ENCODE measurements at places on chromosomes 2 and 18.

DNA sequence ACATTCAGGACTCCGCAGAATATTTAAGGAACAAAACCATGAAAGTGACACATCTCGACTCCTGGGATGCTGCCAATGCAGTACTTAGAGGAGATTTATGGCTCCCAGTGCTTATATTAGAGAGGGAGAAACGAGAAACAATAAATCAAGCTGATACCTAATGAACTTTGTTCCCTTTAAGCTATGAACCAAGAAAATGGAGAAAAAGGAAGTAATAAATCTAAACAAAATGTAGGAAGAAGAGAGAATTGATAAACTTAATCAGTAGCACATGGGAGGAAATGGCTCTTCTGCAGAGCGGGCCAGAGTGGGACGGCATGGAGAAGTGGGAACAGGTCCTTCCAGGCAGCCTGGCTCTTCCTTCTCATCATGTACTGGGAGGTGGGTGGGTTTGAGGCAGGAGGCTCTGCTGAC is 42.7 kb downstream of the NPPC start:
- no peak for DNase-seq

GRCh38 chr2:3545788-3546478 is 12.2 kb downstream of the RNASEH1 start:
- no peak for DNase-seq

DNA sequence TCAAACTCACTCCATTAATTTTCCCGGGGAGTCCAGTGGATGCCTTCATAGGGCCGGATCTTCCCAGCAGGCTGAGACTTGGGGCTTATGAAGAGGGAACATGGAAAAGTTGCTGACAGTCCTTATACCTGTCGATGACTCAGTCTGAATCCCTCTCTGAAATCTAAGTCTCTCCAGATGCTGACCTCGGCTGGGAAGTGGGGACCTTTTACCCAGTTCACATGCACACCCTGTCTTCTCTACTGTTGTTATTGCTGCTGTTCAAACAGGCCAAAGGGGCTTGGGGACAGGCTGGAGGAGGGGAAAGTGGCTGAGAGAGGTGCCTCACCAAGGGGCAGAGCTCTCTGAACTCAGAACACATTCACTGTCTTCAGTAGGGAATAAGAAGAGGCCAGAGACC is 4.1 kb upstream of the TNP1 start:
- no peak for DNase-seq

DNA sequence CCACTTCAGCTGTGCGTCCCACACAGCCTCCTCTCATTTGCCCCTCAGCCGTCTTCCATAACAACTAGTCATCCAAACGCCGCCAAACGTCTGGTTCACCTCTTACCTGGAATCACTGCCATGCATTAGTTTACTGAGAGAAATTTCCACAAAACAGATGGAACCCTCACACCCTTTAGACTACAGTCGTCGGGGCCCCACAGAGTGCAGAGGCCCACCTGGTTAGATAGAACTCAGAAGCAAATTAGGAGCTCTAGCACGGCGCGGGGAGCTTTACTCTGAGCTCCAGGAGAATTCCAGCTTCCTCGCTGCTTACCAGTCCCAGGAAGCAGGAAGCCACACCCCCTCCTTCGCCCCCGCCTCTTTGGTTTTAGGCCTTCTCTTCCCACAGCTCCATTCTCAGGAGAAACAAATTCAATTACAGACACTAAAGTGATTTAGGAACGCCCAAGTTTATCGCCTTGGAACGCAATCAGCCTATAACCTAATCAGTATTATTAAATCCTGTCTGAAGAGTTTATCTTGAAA is 9.4 kb downstream of the RNU2-63P start:
- no peak for DNase-seq

GRCh38 chr2:238864207-238865014 is 16.5 kb downstream of the TWIST2 start:
- DNase-seq = no peak

- DNase-seq = peak; percentile 56
Measured at GRCh38 chr2:72917138-72917876, at the start of gene EMX1. Gene EMX1, plus strand, starts transcription at chr2:72917519. Its CDS starts 334 bp downstream, at chr2:72917853.

DNA sequence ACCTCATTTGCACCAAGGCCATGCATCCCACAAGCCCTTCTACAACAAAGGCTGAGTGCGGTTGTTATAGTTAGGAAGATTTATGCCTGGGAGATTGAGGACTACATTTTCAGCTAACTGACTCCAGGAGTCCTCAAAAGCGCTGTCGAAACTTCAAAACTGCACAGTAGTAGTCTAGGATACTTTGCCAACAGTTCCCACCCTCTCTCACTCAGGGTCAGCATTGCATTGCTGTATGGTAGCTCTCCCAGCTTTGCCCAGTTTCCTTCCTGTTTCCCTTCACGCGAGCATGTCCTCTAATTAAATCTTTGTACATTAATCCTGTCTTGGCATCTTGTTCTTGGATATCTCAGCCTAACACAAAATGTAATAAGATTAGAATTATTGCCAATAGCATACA is 420.6 kb upstream of the UBE2E3 start:
- no peak for DNase-seq

DNA sequence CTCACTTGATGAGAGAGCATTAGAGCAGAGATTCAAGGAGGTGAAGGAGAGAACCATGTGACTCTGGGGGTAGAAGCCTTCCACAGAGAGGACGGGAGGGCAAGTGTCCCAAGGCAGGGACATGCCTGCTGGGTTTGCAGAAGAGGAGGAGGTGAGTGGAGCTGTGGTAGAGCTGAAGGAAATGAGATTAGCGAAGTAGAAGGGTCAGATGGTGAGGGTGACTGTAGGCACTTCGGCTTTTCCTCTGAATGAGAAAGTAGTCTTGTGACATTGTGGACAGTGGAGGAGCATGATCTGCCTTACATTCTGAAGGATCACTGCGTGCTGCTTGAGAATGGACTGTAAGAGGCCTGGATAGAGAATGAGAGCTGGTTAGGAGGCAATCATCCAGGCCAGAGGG is 126.0 kb downstream of the NXPH2 start:
- peak; percentile 27 for DNase-seq

DNA sequence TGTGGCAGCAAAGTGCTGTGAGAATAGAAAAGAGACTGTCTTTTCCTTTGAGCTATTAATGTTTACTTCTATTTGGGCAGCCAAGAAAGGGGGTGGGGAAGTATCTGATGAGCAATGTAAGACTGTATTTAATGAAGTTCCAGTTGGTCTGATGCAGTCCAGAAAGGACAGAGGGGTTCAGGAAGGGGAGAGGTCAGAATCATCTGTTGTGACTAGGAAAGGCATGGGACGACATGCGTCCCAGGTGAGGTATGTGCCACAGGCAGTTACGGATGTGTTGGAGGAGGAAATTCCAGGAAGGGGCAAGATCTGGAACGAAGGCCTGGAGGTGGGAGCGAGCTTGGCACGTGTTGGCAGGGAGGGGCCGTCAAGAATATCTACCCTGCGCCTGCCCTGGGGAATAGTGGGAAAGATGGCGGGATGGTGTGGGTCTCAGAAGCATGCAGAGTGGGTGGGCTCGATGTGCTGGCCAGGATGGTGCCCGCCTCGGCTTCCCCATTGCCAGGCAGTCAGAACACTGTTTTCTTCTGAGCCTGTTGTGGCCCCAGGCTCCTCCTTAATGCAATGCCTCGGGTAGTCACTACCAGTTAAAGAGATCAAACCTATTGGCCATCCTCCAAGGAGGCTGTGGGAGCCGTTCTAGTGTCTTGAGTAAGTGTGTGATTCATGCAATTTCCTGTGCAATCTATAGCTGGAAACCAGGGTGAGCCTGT is 57.8 kb upstream of the TXNDC2 start:
- peak; percentile 96 for DNase-seq

DNA sequence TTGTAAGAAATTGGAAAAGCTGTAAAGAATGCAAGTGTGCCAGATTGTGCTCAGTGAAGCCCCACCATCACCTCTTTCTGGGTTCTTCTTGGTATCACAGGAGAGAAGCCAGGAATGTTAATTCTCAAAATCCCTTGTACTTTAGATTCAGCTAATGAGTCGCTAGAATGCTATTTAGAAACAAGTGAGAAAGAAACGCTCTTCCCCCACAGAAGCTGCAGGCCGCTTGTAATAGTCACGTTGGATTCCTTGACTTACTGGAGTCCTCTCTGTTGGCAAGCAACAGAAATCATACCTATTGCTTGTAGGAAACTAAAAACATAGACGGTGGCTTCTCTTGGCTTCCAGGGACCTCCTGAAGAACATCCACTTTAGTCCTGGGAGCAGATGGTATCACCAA is 375.6 kb upstream of the LRATD1 start:
- DNase-seq = no peak

- DNase-seq = no peak
Measured at GRCh38 chr18:77560341-77560992, 310.8 kb downstream of the GALR1 start.

DNA sequence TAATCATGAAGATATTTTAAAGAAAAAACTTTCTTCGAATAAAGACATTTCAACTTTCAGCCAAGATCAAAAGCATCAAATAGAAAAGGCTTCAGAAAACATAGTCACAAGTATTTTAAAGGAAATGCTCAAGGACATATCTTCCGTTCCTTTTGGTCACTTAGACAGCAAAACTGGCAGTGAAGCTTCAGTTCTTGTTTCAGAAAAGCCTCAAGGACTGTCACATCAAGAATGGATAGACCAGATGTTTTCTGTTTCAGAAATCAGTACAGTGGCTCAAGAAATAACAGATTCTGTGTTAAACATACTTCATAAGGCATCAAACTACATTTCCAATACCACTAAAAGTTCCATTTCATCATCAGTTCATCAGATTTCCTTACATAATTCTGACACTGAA is 51.8 kb downstream of the FSIP2 start:
- no peak for DNase-seq

- DNase-seq = no peak
Measured at GRCh38 chr2:9980520-9980919, 29.0 kb downstream of the GRHL1 start.

- no peak for DNase-seq
Measured at GRCh38 chr2:66649006-66649405, 214.1 kb downstream of the MEIS1 start.

GRCh38 chr2:217218269-217219163 is 358.7 kb upstream of the TNP1 start:
- peak; percentile 93 for DNase-seq

DNA sequence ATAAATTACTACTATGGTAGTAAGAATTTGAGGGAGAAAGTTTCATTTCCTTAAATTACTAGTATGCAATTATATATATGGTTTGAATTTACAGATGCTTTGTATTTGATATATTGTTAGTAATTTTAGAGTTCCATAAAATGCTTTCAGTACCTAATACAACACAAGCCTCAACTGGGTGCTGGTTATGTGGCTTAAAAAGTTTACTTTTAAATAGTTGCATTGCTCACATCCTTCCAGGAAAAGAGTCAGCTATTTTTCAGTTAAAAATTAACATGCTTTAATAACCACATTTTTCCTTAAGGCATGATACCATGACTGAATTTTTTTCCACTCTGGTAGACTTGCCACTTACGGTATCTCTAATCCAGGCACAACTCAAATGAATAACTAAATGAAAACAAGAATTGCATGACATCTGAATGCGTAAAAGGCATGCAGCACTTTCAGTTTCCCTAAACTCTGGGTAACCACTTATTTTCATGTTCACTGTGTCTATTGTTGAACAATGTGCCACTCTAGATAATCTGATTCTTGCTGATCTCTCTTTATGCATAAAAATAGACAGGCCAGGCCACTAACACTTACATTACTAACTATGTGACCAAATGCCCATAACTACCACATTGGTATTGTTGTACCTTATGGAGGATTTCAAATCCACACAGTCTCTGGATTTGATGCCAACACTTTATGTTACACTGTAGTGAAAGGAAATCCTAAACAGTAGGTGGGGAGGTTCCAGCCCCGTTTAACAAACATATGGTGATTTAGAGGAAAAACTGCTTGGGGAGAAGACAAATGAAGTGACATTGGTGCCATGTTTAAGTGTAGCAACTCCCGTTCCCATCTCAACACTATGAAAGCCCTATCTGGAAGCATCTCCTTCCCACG is 35.5 kb upstream of the SLC35F5 start:
- DNase-seq = no peak

DNA sequence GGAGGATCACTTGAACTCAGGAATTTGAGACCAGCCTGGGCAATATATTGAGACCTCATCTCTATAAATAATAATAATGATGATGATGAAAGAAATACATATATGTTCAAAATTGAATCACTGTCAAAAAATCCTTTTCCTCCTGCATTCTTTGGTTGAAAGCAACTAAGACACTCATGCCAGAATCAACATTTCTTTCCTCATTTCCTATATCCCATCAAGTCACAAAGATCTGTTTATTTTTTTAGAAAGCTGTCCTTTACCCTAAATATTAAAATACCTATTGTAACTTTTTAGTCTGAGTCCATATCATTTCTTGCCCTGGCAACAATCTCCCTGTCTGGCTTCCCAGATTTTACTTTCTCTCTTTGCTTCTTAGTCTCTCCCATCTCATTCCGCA is 31.8 kb upstream of the PPP4R3B start:
- no peak for DNase-seq

GRCh38 chr2:221551864-221552263 is 20.2 kb downstream of the EPHA4 start:
- DNase-seq = no peak

GRCh38 chr2:74290066-74290465 is 53.1 kb downstream of the SLC4A5 start:
- no peak for DNase-seq

DNA sequence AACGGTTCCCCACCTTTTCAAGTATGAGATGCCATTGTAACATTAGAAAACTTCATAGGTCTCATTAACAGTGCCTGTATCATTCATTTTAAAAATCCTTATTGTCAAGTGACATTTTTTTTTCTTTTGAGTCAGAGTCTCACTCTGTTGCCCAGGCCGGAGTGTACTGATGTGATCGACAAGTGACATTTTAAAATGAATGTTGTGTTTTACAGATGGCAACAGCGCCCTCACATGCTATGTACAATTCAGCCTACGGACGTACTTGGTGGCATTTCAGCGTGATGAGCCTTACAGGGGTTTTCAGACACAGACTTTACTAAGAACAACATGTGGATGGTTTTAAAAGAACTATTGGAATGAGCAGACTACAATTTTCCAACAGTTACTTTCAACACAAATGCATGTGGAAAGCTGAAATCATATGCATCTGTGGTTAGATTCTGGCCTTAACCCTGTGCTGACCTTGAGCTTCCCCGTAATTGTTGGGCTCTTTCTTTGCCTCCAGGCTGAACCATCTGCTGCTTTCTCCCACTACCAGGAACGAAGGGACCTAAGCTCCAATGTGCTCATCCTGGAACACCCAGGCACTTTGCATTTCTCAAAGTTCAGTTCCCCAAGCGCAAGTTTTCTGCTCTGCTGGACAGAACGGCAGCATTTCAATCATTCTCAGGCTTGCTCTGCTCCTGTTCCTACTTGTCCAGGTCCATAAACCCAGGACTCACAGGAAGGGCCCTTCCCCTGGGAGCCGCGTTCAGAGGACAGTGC is 119.9 kb upstream of the NDUFV2 start:
- peak; percentile 78 for DNase-seq

DNA sequence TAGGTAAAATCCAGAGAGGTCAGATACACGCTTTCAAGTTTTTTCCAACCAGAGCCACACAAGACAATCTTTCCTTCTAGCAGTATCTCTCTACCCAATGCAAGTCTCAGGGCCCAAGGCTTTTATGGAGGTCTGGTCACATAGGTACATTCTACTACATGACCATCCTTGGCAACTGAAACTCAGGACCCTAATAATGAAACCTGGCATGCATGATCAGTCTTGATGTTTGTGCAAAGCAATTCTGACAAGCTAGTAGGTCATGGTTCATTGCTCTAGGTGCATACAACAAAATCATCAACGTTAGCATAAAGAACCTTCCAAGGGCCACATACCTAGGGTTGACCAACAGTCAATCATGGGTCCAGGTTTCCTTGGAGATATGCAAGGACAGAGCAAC is 33.2 kb upstream of the CCDC88A start:
- DNase-seq = no peak

GRCh38 chr2:143675021-143675420 is 545.8 kb downstream of the ARHGAP15 start:
- DNase-seq = no peak

GRCh38 chr2:188023035-188023434 is 268.6 kb upstream of the GULP1 start:
- DNase-seq = no peak

Measured in hematopoietic multipotent progenitor cell treated with erythropoietin and hydrocortisone succinate and interleukin-3 and kit ligand, for 6 days (in vitro differentiated cells).